ENCODE measurements at places on chromosomes 4 and X. TPM values are rescaled to one million over a fixed set of nuclear protein-coding genes. Genes with fewer than 3 reads are reported as not detected.

The TMEM144 gene
- total RNA-seq, result 3.3 TPM

The PDGFC gene
- 88.7 TPM for total RNA-seq

The TCP11X2 gene
- total RNA-seq, result not detected

The KLB gene
- not detected for total RNA-seq

The STPG2 gene
- not detected for total RNA-seq

The GPR101 gene
- total RNA-seq, result not detected

- DNase-seq, result no peak
These were observed 620.8 kb upstream of the ADGRL3 start for GRCh38 chr4:60579335-60579734.

- DNase-seq, result no peak
These were observed 10.9 kb downstream of the NAT8L start for GRCh38 chr4:2069986-2070385.

- DNase-seq, result peak; percentile 43
These were observed 4.1 kb downstream of the ABCB7 start for GRCh38 chrX:75151827-75152592.

- DNase-seq, result peak; percentile 50
These were observed 19.7 kb downstream of the FBXW7 start for GRCh38 chr4:152516156-152516555.

DNA sequence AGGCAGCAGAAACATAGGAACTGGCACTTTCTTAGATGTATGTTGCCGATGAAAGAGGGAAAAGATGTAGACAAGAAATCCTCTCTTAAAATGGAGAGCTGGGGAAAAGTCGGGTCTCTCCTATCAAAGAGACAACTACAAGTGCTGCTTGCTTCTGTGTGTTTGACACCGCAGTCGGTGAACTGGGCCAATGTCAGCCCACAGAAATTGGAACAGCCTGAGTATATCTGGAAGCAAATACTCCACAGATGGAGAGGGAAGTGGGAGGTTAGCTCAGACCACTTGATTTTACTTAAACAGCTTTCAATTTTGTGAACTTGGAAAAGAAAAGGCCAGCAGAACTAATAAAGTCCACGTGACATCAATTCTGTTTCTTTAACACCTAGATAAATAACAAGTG is 230.9 kb upstream of the FAT1 start:
- no peak for DNase-seq
